ENCODE measurements at places on chromosomes 3 and 15.
A peak's percentile ranks its signal among the peaks of the same experiment; 100 is the strongest.

DNA sequence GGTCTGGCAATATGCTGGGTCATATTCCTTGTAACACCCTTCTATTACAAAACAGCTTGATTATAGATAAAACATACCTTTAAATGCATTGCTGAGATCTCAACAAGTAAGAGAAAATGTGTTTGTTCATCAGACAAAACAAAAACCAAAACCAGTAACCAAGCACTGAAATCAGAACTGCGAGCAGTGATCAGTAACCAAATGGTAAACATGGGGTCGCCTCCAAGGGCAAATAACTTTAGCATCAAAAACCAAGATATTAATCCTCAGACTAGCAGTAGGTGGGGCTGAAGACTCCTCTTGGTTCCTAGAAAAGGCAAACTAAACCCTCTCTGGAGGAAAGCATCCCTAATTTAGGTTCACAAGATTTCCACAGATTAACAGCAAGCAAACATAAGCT, 6.6 kb upstream of the HESX1 start:
- no peak for DNase-seq

DNA sequence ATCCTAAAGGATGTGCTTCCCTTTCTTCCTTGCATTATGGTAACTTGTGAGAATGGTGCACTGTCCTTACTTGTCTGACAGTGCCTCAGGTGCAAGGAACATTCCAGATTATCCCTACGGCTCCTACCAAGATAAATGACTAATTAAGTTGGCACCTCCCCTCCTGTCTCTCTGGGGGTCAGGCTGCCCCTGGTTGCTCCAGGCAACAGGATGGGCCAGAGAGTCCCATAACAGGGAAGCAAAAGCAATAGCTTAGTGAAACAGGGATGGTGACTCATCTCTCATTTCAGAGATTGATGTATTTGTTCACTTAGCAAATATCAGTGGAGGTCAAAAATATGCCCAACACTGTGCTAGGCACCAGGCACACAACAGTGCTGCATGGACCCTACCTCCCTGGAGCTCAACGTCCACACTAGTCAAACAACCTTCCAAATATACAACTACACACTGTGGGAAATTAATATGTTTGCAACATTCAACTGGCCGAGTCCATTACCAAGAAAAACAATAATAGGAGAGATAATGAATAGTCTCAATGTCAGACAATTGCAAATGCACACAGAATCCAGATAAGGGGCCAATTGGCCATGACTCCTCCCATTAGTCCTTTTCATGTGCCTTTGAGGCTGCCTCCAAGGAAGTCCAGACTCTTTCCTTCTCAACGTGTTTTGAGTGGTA, 249.0 kb downstream of the TLE3 start:
- DNase-seq = no peak

- DNase-seq = no peak
These were observed 5.6 kb upstream of the RBMS3 start for GRCh38 chr3:29275309-29275708.

DNA sequence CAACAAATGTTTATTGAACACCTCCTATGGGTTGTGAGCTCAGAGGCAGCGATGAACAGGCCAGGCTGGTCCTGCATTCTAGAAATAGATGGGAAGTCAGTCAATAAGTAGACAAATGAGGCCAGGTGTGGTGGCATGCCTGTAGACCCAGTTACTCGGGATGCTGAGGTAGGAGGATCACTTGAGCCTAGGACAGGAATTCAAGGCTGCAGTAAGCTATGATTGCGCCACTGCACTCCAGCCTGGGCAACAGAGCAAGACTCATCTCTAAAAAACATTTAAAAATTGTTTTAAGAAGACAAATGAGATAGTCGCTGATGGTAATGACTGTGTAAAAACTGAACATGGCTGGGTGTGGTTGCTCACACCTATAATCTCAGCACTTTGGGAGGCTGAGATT, 4.4 kb upstream of the RHO start:
- no peak for DNase-seq

DNA sequence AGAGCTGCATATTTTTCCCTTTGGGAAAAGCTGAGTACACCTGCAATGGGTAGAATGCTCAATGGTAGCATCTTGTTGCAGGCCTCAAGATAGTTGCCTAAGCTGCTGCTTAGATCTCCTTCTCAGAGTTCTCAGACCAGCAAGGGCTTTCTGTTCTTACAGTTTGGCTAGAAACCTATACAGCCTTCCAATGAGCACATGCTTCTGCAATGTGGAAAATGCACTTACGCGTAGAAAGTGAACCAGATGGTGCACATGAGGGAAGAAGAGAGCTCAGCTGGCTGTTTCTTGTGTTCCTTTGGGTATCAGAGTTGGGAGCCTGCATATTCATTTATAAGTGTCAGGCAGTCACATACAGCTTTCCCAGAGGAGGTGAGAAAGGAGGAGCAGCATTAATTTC, 136.4 kb downstream of the B3GALNT1 start:
- no peak for DNase-seq

DNA sequence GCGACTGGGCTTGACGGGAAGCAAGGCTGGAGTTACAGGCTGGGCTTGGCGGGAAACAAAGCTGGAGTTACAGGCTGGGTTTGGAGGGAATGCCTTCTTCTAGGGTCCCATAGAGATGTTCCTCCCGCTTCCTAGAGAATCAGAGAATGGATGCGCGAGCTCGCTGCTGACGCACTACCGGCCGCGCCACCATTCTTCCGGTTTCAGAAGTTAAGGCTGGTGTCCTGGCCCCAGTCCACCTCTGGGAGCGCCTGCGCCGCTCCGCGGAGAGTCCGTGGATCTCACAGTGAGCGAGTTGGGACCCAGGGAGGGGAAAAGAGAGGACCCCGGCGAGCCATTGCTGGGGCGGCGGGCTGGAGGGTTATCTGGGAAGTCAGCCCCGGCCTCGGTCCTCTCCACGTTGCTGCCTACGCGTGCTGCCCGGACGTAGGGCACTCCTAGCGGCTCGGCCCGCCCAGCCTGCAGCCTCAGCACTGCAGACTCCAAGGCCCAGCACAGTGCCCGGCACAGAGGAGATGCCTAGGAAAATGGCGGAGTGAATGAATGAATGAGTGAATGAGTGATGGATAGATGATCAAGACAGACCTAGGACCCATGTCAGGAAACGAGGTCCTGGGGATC, at the start of gene ZNF502:
TSS of gene ZNF502 (plus strand) at position 206 of the 621 bp plus-strand sequence. CDS start 7,602 bp downstream, outside the sequence.
- peak; percentile 87 for DNase-seq

DNA sequence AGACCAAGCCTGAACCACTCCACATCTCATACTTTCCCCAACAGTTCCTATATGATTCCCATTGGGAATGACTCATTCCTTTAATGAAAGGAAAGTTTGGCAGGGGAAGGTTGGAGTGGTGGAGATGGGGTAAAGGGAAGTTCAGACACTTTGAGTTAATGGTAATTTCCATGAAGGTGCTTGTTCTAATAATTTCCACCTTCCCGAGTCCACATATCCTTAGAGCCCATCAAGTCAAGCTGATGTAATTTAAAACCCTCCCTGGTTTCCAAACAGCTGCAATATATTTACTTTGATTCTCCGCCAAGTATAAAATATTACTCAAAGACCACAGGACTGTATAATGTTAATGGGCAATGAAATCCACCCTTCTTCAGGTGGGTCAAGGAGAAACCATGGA, 95.0 kb upstream of the GALNT15 start:
- no peak for DNase-seq

Data from hematopoietic multipotent progenitor cell (in vitro differentiated cells).